Activated T-helper 2 cell treated with anti-CD3 and anti-CD28 coated beads, Interferon-gamma antibody, Interleukin-2, Interleukin-4, amounts not matched to agents 10 μg/mL and 5 μg/mL and 100 μg/mL, durations not matched to agents 14 hours and 24 hours and 36 hours (primary cell): ENCODE measurements at places on chromosomes 1 and 21. TPM values are rescaled to one million over a fixed set of nuclear protein-coding genes. Genes with fewer than 3 reads are reported as not detected.

- H3K36me3 ChIP-seq = peaks cover 24% of the 10 kb centered on the region
- DNase-seq = no peak
- H3K27ac ChIP-seq = no peak overlapping the region
- peaks cover 23% of the 10 kb centered on the region for H3K4me1 ChIP-seq
- H3K27me3 ChIP-seq = peaks cover 2% of the 10 kb centered on the region
- H3K4me3 ChIP-seq = no peak overlapping the region
Observed at GRCh38 chr1:91790392-91790791, 95.6 kb downstream of the TGFBR3 start.

Gene OLIG1
- 0.09 TPM in 1 of 2 replicates, not detected in the other for total RNA-seq

DNA sequence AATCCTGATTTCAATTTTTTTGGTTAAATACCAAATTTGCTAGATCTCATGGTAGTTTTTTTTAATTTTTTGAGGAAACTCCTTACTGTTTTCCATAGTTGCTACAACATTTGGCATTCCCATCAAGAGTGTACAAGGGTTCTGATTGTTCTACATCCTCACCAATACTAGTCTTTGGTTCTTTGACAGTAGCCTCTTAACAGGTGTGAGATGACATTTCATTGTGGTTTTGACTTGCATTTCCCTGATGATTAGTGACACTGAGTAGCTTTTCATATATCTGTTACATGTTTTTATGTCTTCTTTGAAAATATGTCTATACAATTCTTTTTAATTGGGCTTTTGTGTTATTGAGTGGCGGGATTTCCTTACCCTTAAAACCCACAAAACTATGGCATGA, 20.9 kb upstream of the RGS13 start:
- H3K27ac ChIP-seq = no peak overlapping the region
- DNase-seq = no peak
- peaks cover 3% of the 10 kb centered on the region for H3K27me3 ChIP-seq
- H3K36me3 ChIP-seq = no peaks in the 10 kb centered on the region

GRCh38 chr1:203426366-203426765, 49.2 kb upstream of the PRELP start:
- H3K27me3 ChIP-seq = peaks cover 14% of the 10 kb centered on the region
- no peaks in the 10 kb centered on the region for H3K36me3 ChIP-seq
- no peaks in the 10 kb centered on the region for H3K4me1 ChIP-seq
- no peak overlapping the region for H3K27ac ChIP-seq

GRCh38 chr1:220894924-220895256, 15.6 kb downstream of the HLX start:
- no peak overlapping the region for H3K27ac ChIP-seq
- H3K36me3 ChIP-seq = peaks cover 8% of the 10 kb centered on the region
- DNase-seq = no peak
- no peak overlapping the region for H3K4me3 ChIP-seq
- H3K4me1 ChIP-seq = peaks cover 12% of the 10 kb centered on the region
- peaks cover 62% of the 10 kb centered on the region for H3K27me3 ChIP-seq

DNA sequence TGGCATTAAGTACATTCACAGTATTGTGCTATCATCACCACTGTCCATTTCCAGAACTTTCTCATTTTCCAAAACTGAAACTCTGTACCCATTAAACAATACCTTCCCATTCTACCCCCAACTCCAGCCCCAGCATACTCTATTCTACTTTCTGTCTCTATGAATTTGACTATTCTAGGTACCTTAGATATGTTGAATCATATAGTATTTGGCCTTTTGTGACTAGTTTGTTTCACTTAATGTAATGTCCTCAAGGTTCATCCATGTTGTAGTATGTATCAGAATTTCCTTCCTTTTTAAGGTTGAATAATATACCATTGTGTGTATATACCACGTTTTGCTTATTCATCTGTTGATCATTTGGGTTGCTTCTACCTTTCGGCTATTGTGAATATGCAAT, 11.5 kb downstream of the MTR start:
- H3K27me3 ChIP-seq = no peaks in the 10 kb centered on the region
- H3K36me3 ChIP-seq = peaks cover 79% of the 10 kb centered on the region
- DNase-seq = no peak

Gene IFNLR1
- total RNA-seq = 5.8 and 6.5 TPM in 2 replicates

DNA sequence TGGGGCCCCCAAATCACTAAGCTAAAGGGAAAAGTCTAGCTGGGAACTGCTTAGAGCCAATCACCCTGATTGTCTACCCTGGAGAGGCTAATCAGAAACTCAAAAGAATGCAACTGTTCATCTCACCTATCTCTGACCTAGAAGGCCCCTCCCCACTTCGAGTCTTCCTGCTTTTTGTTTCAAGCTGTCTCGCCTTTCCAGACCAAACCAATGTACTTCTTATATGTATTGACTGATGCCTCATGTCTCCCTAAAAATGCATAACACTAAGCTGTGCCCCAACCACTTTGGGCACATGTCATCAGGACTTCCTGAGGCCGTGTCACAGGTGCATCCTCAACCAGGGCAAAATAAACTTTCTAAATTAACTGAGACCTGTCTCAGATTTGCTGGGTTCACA, 209.5 kb downstream of the APP start:
- peaks cover 3% of the 10 kb centered on the region for H3K4me1 ChIP-seq
- no peak for DNase-seq
- H3K36me3 ChIP-seq = no peaks in the 10 kb centered on the region
- H3K27me3 ChIP-seq = no peaks in the 10 kb centered on the region
- no peak overlapping the region for H3K27ac ChIP-seq

DNA sequence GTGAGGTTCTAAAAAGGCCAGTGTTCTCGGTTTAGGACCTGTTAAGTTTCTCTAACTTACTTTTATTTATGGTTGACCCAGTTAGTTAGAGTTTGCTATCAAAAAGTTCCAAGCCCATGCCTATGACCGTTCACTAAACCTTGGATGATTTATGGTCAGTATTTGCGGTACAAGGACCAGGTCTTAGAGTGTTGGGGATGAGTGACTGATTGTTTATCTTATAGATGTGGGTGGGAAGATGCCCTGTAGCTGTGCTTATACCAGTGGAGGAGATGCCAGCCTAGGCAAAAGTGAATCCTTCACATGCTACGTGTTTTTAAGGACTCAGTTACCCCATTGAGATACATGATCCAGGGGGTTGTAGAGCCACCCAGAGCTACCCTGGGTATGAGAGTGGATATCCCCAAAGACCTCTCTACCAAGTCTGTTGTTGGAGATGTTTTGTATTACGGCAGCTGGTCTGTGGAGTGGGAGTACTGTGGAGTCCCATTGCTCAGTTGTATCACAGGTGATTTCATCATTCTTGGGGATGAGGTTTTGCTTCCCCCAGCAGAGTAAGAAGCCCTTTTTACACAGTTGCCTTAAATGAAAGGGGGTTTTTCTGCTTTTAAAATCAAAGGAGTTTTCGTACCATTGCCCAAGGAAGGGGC, 2.1 kb downstream of the SLC22A15 start:
- no peaks in the 10 kb centered on the region for H3K36me3 ChIP-seq
- peaks cover 10% of the 10 kb centered on the region for H3K4me1 ChIP-seq
- H3K4me3 ChIP-seq = no peak overlapping the region
- DNase-seq = no peak
- peaks cover 48% of the 10 kb centered on the region for H3K27me3 ChIP-seq

Gene RNU1-1
- 2,033 and 2,369 TPM in 2 replicates for total RNA-seq

GRCh38 chr1:171817511-171818265, 23.6 kb upstream of the DNM3 start:
- peaks cover 18% of the 10 kb centered on the region for H3K4me1 ChIP-seq
- no peak overlapping the region for H3K4me3 ChIP-seq
- no peaks in the 10 kb centered on the region for H3K36me3 ChIP-seq
- peak; percentile 20 for DNase-seq
- H3K27me3 ChIP-seq = no peaks in the 10 kb centered on the region

Gene LMOD1
- total RNA-seq = not detected in 2 replicates

DNA sequence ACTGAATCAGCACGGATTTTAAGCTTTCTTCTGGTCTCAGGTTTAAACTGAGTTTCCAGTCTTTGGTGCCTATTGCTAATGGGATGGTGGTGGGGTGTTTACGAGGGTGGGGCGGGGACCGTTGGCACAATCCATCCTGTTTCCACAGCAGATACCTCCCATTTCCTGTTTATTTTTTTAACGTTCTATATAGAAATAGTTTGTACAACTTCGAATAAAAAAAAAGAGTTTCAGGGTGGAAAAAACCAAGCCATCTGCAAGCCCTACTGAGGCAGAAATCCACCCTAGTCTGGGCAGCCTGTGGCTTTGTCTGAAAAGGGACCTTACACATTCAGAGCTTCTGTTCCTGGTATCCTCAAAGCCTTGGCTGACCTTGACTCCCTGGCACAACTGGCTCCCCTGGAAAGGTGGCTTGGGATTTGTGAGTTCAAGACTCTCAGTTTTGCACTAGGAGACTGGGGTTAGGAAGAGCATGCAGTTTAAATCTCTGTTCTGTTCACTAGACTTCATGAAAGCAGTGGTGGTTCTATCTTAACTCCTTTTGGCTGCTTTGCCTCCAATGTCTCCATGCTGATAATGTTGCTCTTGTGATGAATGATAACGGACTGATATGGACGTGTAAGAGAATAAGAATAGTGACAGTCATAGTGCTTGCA, 46.7 kb downstream of the VANGL2 start:
- no peaks in the 10 kb centered on the region for H3K27me3 ChIP-seq
- H3K36me3 ChIP-seq = no peaks in the 10 kb centered on the region
- peak overlapping the region; percentile 44 for H3K27ac ChIP-seq
- H3K4me1 ChIP-seq = peaks cover 49% of the 10 kb centered on the region
- DNase-seq = no peak

DNA sequence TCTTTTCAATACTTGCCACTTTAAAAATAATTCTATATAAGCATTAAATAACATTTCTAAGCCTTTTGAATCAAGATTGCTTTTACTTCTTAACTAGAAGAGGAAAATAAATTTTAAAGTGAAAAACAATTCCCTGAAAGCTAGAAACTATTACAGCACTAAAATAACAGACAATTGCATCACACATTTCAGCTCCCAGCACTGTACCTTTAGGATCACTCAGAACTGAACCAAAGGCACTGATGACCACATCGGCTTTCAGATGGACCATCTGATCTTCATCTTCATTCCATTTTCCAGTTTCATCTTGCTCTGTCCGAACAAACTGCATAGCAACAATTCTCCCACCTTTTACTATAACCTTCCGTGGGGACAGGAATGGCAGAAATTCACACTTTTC, 347.3 kb downstream of the DPYD start:
- H3K4me1 ChIP-seq = no peaks in the 10 kb centered on the region
- no peak for DNase-seq
- H3K4me3 ChIP-seq = no peak overlapping the region
- no peaks in the 10 kb centered on the region for H3K36me3 ChIP-seq

GRCh38 chr21:28641731-28642130, 350.9 kb downstream of the LTN1 start:
- H3K36me3 ChIP-seq = no peaks in the 10 kb centered on the region
- H3K27me3 ChIP-seq = no peaks in the 10 kb centered on the region
- H3K27ac ChIP-seq = no peak overlapping the region
- H3K4me3 ChIP-seq = no peak overlapping the region
- peaks cover under 1% of the 10 kb centered on the region for H3K4me1 ChIP-seq
- DNase-seq = no peak
